ENCODE measurements at places on chromosomes 6 and 20.

- DNase-seq: no peak
These were observed 111.5 kb upstream of the NFATC2 start for GRCh38 chr20:51654060-51654459.

GRCh38 chr6:110181131-110182030 lies 1.2 kb downstream of the CDC40 start:
- peak; percentile 76 for DNase-seq

DNA sequence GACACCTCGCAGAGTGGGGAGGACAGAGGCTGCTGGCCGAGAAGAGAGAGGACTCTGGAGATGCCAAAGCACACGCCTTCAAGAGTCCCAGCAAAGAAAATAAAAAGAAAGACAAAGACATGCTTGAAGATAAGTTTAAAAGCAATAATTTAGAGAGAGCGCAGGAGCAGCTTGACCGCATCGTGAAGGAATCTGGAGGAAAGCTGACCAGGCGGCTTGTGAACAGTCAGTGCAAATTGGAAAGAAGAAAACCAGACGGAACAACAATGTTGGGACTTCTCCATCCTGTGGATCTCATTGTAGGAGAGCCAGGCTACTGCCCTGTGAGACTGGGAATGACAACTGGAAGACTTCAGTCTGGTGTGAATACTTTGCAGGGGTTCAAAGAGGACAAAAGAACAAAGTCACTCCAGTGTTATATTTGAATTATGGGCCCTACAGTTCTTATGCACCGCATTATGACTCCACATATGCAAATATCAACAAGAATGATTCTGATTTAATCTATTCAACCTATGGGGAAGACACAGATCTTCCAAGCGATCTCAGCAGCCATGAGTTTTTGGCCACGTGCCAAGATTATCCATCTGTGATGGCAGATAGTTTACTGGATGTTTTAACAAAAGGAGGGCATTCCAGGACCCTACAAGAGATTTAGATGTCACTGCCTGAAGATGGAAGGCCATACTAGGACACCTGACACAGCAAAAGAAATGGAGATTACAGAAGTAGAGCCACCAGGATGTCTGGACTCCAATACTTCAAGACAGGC lies 52.2 kb downstream of the REV3L start:
- no peak for DNase-seq

- no peak for DNase-seq
These were observed 14.5 kb upstream of the PSMG4 start for GRCh38 chr6:3244003-3244831.

- no peak for DNase-seq
These were observed 4.8 kb upstream of the GPR31 start for GRCh38 chr6:167162591-167162990.

- peak; percentile 52 for DNase-seq
These were observed 23.1 kb downstream of the VPS52 start for GRCh38 chr6:33248643-33248931.

DNA sequence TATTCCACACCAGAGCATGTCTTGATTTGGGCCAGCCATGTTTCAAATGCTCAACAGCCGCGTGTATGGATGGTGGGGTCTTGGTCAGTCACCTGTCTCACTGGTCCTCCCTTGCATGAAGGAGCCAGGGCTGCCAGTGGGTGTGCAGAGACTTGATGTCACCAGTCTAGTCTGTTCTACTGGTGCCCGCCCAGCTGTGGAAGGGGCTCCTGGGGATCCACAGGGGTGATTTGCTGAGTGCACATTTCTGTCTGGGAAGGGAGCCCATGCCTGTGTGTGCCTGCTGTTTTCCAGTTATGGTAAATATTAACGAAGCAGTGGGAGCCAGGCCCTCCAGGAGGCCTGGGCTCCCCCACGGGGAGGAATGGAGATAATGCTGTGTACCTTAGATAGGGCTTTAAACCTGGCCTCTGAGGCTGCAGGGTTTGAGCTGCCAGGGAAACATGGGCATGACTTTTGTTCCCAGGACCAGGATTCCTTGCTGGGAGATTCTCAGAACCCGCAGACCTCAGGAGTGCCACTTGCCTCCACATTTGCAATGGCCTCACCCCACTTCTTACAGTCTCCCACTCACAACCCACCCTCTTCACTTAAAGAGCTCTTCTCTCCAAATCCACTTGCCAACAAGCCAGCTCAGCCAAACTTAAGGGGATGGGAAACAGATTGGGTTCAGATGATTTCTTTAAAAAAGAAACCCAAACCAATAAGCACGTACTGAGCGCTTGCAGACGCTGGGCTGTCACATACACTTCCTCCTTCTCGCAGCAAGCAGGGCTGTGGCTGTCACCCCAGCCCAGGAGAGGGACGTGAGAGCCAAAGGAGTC lies 54.1 kb downstream of the VEGFA start:
- DNase-seq: peak; percentile 53

- DNase-seq: no peak
These were observed 41.7 kb downstream of the LBP start for GRCh38 chr20:38387953-38388352.

- peak; percentile 71 for DNase-seq
These were observed 9.1 kb upstream of the FOXP4 start for GRCh38 chr6:41536795-41537758.

- DNase-seq: peak; percentile 64
These were observed 3.3 kb downstream of the FGD2 start for GRCh38 chr6:37008484-37009465.

DNA sequence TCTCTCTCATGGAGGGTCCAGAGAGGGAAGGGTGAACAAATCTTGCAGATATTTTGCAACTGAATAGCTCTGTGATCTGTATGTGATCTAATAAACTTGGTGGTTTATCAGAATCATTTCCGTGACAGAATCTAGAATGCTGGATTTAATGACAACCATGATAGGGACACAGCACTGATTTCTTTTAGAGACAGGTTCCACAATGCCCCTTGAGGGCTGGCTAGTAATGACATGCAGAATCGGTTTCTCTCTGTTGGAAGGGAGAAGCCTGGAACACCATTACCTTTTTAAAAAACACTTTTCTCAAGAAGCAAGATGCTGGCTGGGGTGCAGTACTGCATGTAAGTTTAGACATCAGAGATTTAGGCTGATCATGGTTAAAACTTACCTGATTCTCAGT lies 313.4 kb downstream of the CDH26 start:
- no peak for DNase-seq

DNA sequence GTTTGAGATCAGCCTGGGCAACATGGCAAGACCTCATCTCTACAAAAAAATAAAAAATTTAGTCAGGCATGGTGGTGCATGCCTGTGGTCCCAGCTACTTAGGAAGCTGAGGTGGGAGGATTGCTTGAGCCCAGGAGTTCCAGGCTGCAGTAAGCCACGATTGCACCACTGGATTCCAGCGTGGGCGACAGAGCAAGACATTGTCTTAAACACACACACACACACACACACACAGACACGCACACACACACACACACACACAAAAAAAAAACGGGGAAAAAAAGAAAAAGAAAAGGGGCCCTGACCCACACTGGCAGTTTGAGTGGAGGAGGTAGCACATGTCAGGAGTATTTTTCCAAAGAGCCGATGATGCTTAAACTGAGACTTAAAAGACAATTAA lies 122.2 kb downstream of the AFG1L start:
- DNase-seq: no peak

- DNase-seq: no peak
These were observed 7.0 kb downstream of the BPIFB2 start for GRCh38 chr20:33014336-33015113.

- DNase-seq: no peak
These were observed 22.8 kb downstream of the AMD1 start for GRCh38 chr6:110897433-110897832.

GRCh38 chr6:121438869-121439268 lies 3.4 kb downstream of the GJA1 start:
- DNase-seq: no peak

- no peak for DNase-seq
These were observed 22.2 kb downstream of the TNXB start for GRCh38 chr6:32086661-32087573.

DNA sequence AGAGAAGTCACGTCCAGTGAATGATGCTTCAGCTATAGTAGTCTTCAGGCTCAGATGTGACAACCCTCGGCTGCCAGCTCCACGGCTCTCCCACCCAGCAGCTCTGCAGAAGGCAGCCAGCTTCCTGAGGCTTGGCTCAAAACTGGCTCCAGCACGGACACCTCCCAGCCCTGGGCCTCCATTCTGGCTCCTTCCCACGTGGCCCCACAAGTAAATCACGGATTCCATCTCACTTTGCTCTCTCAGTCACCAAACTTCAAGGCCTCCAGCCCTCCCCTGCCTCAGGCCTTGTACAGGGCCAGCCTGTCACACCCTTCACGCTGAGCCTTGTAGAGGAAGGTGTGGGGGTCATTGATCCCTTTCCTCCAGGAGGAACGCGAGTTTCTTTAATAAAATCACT lies 55.8 kb downstream of the GTF2H5 start:
- DNase-seq: no peak

DNA sequence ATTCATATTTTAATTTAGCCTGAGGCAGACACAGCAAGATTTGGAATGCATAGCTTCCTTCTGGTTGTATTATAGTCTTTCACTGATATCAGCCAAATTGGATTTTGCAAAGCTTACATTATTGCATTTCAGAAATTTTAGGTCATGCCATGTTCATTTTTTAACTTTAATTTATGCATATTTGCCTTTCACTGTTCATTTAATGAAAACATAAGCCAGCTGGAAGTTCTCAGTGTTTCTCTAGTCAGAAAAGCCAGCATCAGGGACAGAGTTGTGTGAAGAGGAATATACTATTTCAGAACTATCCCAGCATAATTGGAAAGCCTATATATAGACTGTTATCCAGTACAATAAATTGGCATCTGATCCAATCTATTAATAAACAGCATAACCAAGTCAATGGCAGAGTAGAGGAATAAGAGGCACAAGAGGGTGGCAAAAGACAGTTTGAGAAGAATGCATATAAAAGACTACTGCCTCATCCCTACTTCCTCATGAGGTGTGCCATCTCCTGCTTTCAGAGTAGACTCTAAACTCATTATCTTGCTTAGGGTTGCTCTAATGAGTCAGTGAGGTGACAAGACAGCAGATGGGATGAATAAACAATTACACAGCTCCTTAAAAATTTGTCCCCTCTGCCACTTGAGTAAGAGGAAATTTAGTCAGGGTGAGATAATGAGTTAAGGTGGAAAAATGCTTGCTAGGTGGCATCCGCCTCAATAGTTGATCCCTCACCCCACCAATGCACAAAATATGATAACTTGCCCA lies 159.8 kb upstream of the HCRTR2 start:
- DNase-seq: no peak

GRCh38 chr6:108337721-108338120 lies 42.9 kb downstream of the AFG1L start:
- DNase-seq: no peak

- DNase-seq: no peak
These were observed 22.5 kb downstream of the NCOA3 start for GRCh38 chr20:47524015-47524784.

DNA sequence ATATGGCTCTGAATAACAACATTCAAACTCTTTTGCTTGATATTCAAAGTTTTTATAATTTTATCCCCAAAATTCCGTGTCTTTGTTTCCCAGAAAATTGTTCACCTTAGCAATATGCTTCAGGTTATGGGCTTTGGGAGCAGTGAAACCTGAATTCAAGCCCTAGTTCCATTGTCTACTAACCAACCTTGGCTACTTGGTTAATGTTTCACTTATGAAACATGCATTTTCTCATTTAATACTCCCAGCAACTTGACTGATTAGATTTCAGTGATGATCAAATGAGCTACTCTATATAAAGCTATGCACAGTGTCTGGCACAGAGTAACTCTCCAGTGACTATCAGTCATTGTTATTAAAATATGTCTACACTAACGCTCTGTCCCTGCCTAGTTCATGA lies 192.2 kb upstream of the TENT5A start:
- no peak for DNase-seq

- no peak for DNase-seq
These were observed 233.8 kb downstream of the SIM1 start for GRCh38 chr6:100230953-100231316.

DNA sequence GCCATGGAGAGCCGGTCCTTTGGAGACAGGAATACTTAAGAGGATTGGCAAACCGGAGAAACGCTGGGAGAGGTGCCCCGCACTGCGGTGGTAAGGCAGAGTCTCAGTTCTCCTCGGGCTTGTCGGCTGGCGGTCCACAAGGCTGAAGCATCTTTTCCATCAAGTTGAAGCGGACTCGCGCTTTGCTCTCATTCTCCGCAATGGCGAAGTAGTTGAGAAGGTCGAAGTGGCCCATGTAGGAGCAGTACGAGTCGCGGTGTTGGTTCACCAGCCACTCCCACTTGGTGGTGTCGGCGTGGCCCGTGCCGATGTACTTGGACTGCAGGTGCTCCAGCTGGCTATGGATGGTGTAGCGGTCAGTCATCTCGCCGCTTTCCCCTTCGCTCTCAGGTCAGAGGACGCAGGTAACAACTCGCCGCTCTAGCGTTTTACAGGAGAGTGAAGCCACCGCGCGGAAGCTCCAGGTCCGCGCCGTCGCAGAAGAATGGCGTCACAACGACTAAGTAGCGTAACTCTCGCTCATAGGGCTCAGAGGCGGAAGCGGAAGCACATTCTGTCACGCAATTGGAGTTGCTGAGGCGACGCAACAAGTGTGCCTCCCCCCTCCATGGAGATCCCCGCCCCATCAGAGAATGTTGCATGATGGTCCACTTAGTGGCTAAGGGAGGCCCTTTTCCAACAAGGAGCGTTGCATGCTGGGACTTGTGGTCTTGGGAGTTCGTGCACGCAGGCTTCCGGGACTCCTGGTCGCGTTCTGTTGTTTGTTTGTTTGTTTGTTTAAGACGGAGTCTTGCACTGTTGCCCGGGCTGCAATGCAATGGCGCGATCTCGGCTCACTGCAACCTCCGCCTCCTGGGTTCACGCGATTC lies at the start of gene SF3B5:
Gene SF3B5, minus strand, starts transcription at position 440 of the 869 bp plus-strand sequence. Its CDS starts 76 bp downstream, at position 364.
- peak; percentile 100 for DNase-seq

- DNase-seq: no peak
These were observed 2.4 kb downstream of the MARCKS start for GRCh38 chr6:113859349-113860180.

DNA sequence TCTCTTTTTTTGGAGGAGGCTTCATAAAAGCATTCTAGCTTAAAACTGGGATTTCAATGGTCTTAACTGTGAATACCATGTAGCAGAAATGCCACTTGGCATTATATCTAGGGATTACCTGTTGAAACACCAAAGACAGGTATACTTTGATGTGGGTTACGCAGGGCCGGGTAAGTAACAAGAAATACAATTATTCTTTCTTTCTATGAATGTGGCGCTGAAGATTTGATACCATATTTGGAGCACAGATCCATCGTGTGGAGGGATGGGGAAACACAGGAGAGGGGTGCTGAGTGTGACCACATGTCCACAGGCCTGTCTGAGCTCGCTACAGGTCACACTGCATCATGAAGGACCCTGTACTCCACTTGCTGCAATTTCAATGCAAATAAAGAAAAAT lies 257.8 kb downstream of the GMPR start:
- no peak for DNase-seq

DNA sequence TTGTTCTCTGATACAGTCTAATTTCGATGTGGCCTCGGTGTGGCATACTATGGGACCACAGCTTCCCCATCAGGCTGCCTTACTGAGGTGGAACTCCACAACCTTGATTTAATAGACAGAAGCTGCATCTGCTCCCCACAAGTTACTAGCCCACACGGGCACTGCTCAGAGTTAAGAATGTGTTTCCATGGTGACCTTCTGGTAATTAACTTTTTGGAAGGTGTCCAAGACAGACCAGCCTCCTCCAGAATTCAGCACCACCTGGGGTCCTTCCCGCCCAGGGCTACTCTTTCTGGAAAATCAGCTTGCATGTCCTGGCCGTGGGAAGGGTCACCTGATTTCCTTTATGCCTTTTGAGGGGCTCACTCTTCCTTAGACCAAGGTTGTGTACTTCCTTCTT lies 48.7 kb upstream of the CDH4 start:
- no peak for DNase-seq
